ENCODE measurements at places on chromosomes 11 and 22.

DNA sequence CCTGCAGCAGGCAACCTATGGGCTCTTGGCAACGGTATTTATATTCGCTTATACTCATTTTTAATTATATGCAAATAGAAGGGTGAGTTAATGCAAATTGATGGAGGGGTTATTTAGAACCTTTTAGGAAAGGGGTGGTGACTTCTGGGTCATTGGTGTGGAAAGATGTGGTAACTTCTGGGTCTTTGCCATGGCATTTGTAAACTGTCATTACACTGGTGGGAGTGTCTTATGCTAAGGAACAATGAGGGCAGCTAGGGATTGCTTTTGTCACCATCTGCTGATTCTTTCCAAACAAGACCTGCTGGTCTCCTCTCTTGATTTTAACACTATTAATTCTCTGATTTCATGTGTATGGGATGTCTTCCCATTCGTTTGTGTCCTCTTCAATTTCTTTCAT lies 11.7 kb upstream of the KAT5 start:
- no peak for DNase-seq

DNA sequence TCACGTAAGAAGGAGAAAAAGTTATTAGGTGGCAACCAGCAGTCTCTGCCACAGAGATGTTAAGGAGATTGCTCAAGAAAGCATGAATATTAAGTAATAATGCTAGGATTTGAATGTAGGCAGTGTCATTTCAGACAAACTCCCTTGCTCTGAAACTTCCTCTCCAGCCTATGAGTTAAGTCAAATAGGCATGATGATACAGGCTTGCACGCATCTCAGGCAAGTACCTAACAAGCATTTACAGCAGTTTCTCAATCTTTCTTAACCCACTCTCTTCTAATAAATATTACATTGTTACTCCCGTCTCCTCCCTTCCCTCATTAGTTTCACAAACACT lies 72.7 kb downstream of the RAB38 start:
- DNase-seq: no peak

DNA sequence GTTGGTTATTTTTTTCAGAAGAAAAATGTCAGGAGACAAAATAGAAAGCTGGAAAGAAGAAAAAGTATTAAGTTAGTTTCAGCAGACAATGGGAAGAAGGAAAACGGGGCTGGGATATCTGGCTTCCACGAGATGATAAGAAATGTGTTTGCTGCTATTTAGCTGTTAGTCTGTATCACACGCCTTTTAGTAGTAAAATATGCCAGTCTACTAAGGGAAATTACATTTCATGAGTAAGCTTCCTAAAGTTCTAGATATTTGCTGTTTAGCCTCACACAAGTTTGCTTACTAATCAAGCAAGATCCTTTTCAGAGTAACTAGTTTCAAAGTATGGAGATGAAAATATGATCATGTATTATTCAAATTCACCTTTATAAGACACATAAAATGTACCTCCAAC lies 1.5 kb downstream of the OR51B4 start:
- DNase-seq: no peak

- DNase-seq: no peak
Measured at GRCh38 chr11:78938971-78939370, 364.3 kb upstream of the NARS2 start.

- DNase-seq: no peak
Measured at GRCh38 chr11:1060852-1061616, 13.6 kb upstream of the MUC2 start.

GRCh38 chr11:98099371-98099770 lies 921.4 kb upstream of the CNTN5 start:
- no peak for DNase-seq

DNA sequence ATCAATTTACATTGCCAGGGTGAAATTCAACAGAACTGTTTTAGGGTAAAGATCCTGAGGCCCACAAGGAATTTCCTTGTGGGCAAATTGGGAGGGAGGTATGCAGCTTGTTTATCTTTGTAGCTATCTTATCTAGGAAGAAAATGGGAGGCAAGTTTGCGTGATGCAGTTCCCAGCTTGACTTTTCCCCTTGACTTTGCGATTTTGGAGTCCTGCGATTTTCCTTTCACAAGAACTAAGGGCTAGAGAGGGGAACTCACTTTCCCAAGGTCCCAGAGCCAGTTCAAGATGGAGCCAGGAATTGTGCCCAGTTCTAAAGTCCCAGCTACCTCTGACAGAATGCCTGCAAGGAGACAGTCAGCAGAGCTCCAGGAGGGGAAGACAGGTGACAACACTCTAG lies 30.7 kb downstream of the RIBC2 start:
- DNase-seq: no peak

GRCh38 chr22:28108851-28109250 lies 189.8 kb upstream of the PITPNB start:
- DNase-seq: no peak

GRCh38 chr11:59186130-59186594 lies 14.2 kb downstream of the DTX4 start:
- DNase-seq: peak; percentile 64

DNA sequence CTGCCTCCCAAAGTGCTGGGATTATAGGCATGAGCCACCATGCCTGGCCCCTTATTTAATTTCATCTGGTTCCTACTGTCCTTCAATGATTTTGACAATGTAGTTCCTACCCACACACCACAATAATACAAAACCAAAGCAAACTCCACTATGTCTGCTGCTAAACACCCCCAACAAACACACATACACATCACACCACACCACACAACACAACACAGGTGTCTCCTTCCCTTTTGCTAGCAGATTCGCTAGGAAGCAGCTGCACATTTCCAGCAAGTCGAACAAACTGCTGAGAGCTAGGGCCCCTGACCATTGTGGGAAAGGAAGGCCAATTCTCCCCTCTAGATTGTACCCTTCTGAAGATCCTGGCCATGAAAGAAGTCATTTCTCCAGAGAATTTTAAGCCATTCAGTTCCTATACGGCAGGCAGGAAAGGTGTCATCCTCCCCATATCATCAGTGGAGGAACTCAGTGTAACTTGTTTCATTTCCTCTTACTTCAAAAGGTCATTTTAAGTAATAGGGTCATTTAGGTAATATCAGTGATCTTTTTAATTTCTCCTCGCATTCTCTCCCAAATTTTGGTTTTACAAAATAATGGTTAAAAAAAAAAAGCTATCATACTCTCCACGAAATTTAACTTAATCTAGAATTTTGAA lies 18.5 kb downstream of the NUMA1 start:
- DNase-seq: no peak

DNA sequence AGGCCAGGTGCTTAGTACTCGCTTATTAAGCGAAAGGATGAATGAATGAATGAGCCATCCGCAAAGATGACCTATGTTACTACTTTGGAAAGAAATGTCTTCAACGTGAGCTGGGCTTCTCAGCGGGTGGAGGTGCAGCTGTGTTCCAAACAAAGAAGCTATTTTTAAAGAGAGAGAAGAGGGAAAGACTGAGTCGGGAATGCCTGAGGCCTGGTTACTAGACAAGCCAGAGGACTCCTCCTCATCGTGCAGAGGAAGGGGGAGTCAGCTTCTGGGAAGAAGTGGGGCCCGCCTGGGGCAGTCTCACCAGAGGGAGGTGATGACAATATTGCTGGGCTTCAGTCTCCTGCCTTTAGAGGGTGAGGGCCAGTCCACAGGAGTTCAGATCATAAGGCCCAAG lies 30.4 kb upstream of the CD5 start:
- DNase-seq: no peak

- DNase-seq: no peak
Measured at GRCh38 chr22:30602049-30602448, 4.9 kb upstream of the TCN2 start.

DNA sequence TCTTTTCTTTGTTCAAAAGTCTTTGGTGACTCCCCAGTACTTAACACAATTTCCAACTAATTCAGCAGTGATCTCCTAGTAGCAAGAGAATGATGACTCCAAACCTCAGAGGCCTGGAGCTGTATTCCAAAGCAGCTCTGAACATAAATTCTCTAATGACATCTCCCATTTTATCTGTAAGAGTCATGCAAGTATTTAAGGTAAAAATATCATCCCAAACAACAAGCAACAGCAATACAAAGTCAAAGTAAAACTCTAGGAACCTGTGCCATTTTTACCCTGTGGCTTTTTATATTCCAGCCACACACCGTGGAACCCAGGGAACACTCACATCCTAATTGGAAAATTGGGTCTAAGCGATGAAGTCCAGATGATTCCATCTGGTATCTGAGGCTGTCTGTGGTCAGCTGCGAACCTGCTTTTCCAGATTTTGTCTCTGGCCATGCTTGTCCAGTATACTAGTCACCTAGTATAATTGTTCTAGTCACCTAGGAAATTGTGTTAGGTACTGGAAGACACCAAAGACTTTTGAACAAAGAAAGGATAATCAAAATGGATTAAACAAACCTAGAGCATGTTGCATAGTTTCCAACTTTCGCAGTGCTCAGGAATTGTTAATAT lies 92.3 kb upstream of the SLC25A18 start:
- no peak for DNase-seq

DNA sequence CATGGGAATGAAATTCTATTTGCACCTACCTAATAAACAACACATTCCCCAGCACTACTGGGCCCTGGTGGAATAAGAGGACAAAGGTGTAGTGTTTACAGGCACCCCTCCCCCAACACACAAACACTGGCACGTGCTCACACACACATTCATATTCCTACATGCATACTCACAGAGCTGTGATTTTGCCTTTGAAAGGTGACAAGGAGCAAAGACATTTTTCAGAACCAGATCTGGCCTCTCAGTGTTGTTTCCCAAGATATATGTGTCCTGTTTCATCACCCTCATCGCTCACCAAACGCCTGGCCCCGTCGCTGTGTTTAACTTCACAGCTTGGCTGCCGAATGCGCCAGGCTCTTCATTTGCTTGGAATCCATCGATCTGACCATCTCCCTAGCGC lies 292.6 kb downstream of the NTM start:
- no peak for DNase-seq

- no peak for DNase-seq
Measured at GRCh38 chr11:112267188-112267591, 6.5 kb upstream of the PLET1 start.

- no peak for DNase-seq
Measured at GRCh38 chr22:28711341-28711740, 30.3 kb downstream of the CHEK2 start.

DNA sequence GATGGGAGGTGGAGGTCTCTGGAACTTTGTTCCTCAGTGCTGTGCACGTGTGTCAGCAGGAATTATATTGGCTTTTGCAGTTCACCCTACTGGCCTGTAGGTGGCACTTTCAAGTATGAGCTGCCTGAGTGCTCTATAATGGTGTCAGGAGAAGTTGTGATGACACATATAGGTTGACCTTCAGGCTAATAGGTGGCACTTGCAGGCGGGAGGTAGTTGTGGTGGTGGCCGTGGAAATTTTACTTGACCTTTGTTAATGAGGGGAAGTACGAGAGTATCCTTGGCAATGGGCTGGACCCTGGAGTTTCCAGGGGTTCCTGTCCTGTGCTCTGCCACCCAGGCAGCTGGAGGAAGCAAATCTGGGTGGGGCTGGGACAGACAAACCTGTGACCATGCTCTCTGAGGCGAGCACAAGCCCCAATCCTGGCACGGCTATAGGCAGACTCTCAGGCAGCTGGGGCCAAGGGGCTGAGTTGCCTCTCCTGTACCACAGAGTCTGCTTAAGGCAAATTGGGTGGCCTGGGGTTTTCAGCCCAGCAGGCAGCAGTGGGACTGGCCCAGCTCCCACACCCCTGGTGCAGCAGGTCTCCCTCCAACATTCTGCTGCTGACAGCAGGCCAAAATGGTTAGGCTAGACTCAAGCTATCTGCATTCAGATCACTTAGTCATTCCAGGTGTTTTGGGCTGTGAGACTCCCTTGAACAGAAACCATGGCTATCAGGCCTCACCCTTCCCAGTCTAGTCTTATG lies 147.5 kb upstream of the CTSC start:
- peak; percentile 55 for DNase-seq

- DNase-seq: no peak
Measured at GRCh38 chr11:126756421-126756820, 244.1 kb downstream of the KIRREL3 start.

Measured in activated naive CD4-positive, alpha-beta T cell treated with anti-CD3 and anti-CD28 coated beads, Interleukin-2, amount 50 U/mL, for 72 hours (primary cell).